ENCODE measurements at places on chromosomes 7 and 10. TPM values are rescaled to one million over a fixed set of nuclear protein-coding genes. Genes with fewer than 3 reads are reported as not detected.

DNA sequence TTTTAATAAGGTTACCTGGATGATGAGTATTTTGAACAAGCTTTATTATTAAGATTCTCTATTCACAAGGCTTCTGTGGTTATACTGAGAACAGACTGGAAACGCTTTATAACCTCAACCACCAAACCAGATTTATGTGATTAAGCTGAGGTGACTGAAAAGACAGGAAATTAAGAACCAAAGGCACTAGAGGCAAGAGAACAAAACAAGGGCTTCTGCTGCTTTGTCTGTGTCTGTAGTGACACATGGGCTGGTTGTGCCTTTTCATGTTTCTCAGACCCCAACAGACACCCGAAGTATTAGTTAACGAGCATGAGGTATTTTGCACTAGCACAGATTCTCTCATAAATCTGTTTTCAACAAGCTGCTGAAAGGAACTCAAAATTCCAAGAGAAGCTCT, 64.4 kb downstream of the RAPGEF5 start:
- no peak for DNase-seq
- H3K4me1 ChIP-seq = no peaks in the 10 kb centered on the region
- no peak overlapping the region for H3K4me3 ChIP-seq
- no peak overlapping the region for H3K27ac ChIP-seq
- H3K27me3 ChIP-seq = no peaks in the 10 kb centered on the region

- H3K27ac ChIP-seq = peak overlapping the region; percentile 9
- H3K4me3 ChIP-seq = no peak overlapping the region
- H3K36me3 ChIP-seq = no peaks in the 10 kb centered on the region
- no peaks in the 10 kb centered on the region for H3K27me3 ChIP-seq
- DNase-seq = no peak
These were observed 32.1 kb downstream of the NRP1 start for GRCh38 chr10:33302208-33302829.

DNA sequence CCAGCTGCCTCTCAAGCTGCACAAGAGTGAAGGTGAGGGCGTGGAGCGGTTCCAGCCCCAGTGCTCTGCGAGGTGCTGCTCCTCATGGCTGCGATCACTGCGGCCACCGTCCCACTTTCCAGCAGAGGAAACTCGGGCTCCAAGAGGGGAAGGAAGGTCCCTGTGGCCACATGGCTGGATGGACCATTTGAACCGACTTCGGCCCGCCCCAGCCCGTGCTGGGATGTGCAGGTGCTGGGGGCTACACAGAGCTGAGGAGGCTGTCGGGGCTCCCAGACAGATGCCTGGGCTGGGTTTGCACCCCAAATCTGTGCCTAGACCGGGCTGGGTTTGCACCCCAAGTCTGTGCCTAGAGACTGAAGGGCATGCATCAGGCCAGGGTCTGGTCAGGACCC, 186.6 kb downstream of the DNAJB6 start:
- H3K27me3 ChIP-seq = no peaks in the 10 kb centered on the region
- no peaks in the 10 kb centered on the region for H3K4me1 ChIP-seq

- H3K36me3 ChIP-seq = no peaks in the 10 kb centered on the region
- H3K4me1 ChIP-seq = no peaks in the 10 kb centered on the region
- no peak overlapping the region for H3K27ac ChIP-seq
- DNase-seq = no peak
- H3K27me3 ChIP-seq = no peaks in the 10 kb centered on the region
- H3K4me3 ChIP-seq = no peak overlapping the region
These were observed 153.8 kb upstream of the HDAC9 start for GRCh38 chr7:18341756-18342155.

The OPN1SW gene
- total RNA-seq = not detected

The SPDYE2 gene
- total RNA-seq = not detected

All from transverse colon (tissue), 4 donors.